ENCODE measurements at places on chromosomes 4 and X. TPM values are rescaled to one million over a fixed set of nuclear protein-coding genes. Genes with fewer than 3 reads are reported as not detected.

The TEC gene
- total RNA-seq = 10.4 TPM

- DNase-seq = no peak
Measured at GRCh38 chrX:13121020-13121555, 76.7 kb upstream of the FAM9C start.

DNA sequence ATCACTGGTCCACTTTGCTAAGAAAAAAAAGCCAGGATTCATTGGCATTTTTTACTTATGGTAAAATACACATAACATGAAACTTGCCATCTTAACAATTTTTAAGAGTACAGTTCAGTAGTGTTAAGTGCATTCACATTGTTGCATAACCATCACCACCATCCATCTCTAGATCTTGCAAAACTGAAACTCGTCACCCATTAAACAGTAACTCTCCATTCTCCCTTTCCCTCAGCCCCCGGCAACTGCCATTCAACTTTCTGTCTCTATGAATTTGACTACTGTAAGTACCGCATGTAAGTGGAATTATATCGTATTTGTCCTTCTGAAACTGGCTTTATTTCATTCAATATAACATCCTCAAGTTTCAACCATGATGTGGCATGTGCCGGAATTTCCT is 56.3 kb upstream of the LNX1 start:
- DNase-seq = no peak

DNA sequence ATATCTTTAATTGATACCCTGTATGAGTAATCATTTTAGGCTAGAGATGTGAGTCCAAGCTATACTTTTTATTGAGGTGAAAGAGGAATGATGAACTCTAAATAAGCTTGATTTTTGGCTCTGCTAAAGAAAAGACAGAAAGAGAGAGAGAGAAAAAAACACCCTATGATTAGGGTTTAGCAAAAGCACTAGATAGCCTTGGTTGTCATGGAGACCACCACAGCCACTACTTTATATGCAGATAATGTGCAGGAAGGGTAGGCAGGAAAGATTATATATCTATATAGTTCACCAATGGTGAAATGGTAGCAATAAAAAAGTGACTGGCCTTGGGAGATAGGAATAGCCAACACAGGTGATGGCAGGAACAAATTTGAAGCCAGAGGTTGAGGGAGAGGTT is 69.9 kb upstream of the CAMK2D start:
- no peak for DNase-seq

DNA sequence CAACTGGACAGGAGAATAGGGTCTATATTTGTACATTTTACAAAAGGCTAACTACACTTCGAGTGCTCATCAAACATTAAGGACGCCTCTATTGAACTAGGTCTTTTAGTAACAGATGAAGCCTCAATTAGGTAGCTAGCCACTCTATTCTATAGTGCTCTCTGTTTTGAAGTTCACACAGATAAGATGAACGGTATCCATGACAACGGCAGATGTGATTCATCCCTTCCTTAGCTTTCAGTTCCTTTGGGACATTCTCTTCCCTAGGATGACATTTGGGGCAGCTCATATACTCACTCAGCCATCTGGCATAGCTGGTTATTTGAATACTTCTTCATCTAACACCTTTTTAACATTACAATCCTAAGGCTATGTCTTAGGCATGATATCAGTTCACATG is 62.4 kb upstream of the WDFY3 start:
- no peak for DNase-seq
